ENCODE measurements at places on chromosomes 1 and 21.
A peak's percentile ranks its signal among the peaks of the same experiment; 100 is the strongest.

GRCh38 chr1:4674117-4674516 lies 19.7 kb downstream of the AJAP1 start:
- no peak for DNase-seq

GRCh38 chr21:32382108-32382644 lies 10.6 kb downstream of the URB1 start:
- no peak for DNase-seq

DNA sequence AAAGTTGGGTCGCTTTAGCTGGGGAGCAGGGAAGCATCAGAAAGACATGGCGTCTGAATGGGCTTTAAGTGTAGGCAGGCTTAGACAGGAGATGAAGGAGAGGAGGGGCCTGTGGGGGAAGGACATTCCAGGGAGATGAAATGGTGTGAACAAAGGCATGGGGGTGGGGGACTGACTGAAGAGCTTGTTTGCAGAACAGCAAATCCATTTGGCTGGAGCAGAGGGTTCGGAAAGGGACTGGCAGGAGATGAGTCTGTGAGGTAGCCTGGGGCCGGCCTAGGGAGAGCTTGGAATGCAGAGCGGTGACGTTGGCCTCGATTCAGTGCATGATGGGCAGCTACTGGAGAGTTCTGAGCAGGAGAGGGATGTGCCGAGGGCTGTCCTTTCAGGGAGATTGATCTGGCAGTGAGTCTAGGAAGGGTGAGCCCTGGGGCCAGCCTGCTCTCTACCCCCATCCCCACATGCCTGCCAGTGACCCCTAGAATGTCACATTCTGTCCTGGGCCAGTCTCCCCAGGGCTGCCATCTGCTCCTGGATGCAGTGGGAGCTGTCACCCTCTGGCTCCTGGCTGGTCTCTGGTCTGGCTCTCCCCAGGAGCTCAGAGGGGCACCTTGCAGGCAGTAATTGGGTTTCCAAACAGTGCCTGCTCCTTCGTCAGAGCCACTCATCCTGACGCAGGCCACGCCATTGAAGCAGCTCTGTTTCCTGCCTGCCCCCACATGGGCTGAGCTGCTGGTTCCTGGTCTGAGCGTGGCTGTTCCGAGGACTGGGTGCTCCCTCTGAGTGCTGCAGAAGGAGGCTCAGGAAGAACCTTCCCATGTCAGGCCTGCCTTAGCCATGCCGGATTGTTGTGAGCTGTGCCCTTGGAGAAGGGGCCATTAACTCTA lies 22.3 kb upstream of the TMEM222 start:
- no peak for DNase-seq

- DNase-seq: peak; percentile 61
These were observed 21.8 kb downstream of the RSPH1 start for GRCh38 chr21:42474043-42474831.

GRCh38 chr1:71049951-71050598 lies 2.5 kb upstream of the PTGER3 start:
- peak; percentile 55 for DNase-seq

GRCh38 chr1:21587602-21587953 lies 78.4 kb downstream of the ALPL start:
- DNase-seq: no peak

- DNase-seq: no peak
These were observed 12.7 kb upstream of the SELE start for GRCh38 chr1:169746550-169746949.
